Activated CD8-positive, alpha-beta memory T cell treated with anti-CD3 and anti-CD28 coated beads for 36 hours (primary cell): ENCODE measurements at places on chromosomes 1 and 21. TPM values are rescaled to one million over a fixed set of nuclear protein-coding genes. Genes with fewer than 3 reads are reported as not detected.

The OR6N2 gene
- not detected for total RNA-seq

The KIRREL1 gene
- 0.08 TPM for total RNA-seq

The CLCA4 gene
- not detected for total RNA-seq

The GSTM5 gene
- not detected for total RNA-seq

The F5 gene
- total RNA-seq = 88.5 TPM

The TARS2 gene
- 56.2 TPM for total RNA-seq

The PIGR gene
- total RNA-seq = 1.0 TPM

The NBPF20 gene
- total RNA-seq = 1.5 TPM

The PRDM16 gene
- not detected for total RNA-seq

The PGBD5 gene
- total RNA-seq = not detected

The DR1 gene
- total RNA-seq = 102 TPM

The MXRA8 gene
- total RNA-seq = 0.29 TPM

The CCDC185 gene
- total RNA-seq = not detected

The CFAP141 gene
- total RNA-seq = not detected

The ARID1A gene
- 85.7 TPM for total RNA-seq

The CYP2J2 gene
- total RNA-seq = 0.70 TPM

The TACSTD2 gene
- total RNA-seq = not detected

The HSPA13 gene
- total RNA-seq = 40.5 TPM

The NBPF1 gene
- 5.7 TPM for total RNA-seq

The AXDND1 gene
- 0.21 TPM for total RNA-seq

The DTL gene
- 95.0 TPM for total RNA-seq

The GUK1 gene
- total RNA-seq = 264 TPM

The CRB1 gene
- not detected for total RNA-seq

The TAF5L gene
- 29.5 TPM for total RNA-seq

The GRHL3 gene
- not detected for total RNA-seq

The CGN gene
- total RNA-seq = 1.2 TPM

The LCE4A gene
- not detected for total RNA-seq

The PGLYRP4 gene
- not detected for total RNA-seq

The TMEM240 gene
- not detected for total RNA-seq

The VHLL gene
- total RNA-seq = not detected

The OVAAL gene
- total RNA-seq = not detected

The DMRTA2 gene
- not detected for total RNA-seq

The IL19 gene
- not detected for total RNA-seq

The ESRRG gene
- not detected for total RNA-seq

The NEK2 gene
- total RNA-seq = 17.2 TPM

The TSSK3 gene
- 0.36 TPM for total RNA-seq

The CD1E gene
- total RNA-seq = not detected

The MGST3 gene
- 49.0 TPM for total RNA-seq

The MAST2 gene
- 31.3 TPM for total RNA-seq

The ZNF593 gene
- 84.2 TPM for total RNA-seq

The SHISA4 gene
- total RNA-seq = 0.48 TPM

The AMY1C gene
- not detected for total RNA-seq

The CYP4X1 gene
- total RNA-seq = not detected

The CD52 gene
- 252 TPM for total RNA-seq

The RRP1 gene
- total RNA-seq = 88.7 TPM

The SLC45A1 gene
- total RNA-seq = 0.50 TPM

The GNG4 gene
- 4.5 TPM for total RNA-seq

The UQCRHL gene
- total RNA-seq = 1.6 TPM

The GNAT2 gene
- 1.3 TPM for total RNA-seq

The HES3 gene
- not detected for total RNA-seq

The SELE gene
- not detected for total RNA-seq

The GALE gene
- total RNA-seq = 66.8 TPM

The SEMA6C gene
- 1.9 TPM for total RNA-seq

The DNAJC28 gene
- total RNA-seq = 0.36 TPM

The WNT2B gene
- not detected for total RNA-seq
